Muscle of back (tissue), 13 donors: ENCODE measurements at places on chromosomes 4 and X. TPM values are rescaled to one million over a fixed set of nuclear protein-coding genes. Genes with fewer than 3 reads are reported as not detected.
A peak's percentile ranks its signal among the peaks of the same experiment; 100 is the strongest.

- DNase-seq = no peak
Observed at GRCh38 chr4:3414421-3415279, 27.1 kb upstream of the HGFAC start.

GAGE2A gene
- polyA plus RNA-seq = not detected

DNA sequence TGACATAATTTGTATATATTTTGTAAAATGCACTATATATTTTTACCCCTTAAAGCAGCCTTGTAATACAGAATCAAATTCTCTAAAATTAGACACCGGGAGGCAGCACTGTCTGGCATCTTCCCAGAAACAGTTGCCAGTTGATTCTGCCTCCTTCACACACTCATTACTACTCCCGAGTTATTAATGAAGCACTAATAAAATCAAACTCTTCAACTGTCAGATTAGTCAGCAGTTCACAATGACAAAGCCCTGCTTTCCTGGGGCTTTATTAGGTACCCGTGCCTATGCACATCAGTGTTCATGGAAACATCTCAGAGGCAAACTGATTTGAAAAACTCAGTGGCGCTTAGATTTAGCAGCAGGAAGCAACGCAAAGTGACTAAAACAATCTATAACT is 103.5 kb upstream of the VEGFC start:
- no peak for DNase-seq

DNA sequence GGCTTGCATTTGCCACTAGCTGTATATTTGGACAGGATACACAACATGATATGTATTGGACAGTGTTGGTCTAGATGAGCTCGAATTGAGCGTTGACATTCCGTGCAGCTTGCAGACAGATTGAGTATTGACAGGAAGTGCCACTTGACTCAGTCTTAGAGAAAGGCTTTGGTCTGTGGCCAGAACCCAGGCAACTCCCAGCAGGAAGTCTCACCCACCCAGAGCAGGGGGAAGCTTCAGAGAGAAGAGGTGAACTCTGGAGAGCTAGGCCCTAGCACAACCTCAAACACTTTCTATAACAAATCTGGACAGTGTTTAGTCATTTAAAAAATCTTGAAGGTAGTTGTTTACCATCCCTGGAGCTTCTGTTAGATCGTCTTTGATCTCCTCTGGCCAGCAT is 280.5 kb downstream of the FBXW7 start:
- DNase-seq = no peak

EPGN gene
- 0.75 TPM for polyA plus RNA-seq

DNA sequence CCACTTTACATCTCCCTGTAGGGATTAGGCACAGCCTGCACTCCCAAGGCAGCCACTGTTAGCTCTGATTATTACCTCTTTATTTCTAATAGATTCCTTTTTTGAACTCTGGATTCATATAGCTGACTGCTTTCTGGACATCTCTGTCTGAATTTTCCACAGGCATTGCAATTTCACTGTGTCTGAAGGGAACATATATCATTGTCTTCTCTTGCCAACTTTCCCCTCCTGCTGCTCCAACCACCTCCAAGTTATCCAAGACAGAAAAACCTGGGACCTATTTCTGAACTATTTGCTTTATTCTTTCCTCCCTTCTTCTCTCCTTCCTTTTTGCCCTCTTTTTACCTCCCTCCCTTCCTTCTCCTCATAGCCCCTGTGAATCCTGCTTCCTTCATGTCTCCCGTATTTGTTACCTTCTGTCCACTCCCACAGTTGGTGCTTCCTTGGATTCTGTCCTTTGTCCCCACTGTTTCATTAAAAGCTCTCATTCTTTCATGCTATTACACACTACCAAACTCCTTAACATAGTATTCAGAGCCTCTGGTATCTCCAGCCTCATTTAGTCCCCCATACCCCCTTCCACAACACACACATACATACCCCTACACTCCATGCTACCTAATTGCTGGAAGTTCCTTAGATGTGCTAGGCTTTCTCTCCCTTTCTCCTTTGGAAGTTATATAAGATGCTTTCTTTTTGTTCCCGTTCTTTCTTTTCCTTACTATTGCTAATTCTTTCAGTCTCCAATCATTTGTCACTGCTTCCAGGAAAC is 34.7 kb downstream of the FGF2 start:
- DNase-seq = peak; percentile 83

HSPA4L gene
- polyA plus RNA-seq = 150 TPM

DNA sequence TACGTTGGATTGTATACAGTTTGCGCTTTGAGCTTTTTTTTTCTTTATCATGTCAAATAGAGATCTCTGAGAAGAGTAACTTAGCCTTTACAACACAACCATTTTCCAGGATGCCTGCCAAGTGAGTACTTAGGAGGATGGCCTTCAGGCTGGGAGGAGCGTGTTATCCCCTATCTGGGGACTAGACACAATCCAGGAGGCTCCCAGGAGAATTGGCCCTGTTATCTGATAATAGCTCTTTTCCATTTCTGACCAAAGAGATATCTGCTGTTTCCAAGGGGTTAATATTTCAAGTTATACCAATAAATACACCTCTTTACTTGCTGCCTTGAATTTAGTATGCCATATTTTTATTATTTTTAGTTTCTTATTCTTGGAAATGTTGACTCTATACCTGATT is 169.5 kb upstream of the SMARCAD1 start:
- no peak for DNase-seq

GRCh38 chr4:154722262-154722661 is 21.5 kb upstream of the LRAT start:
- DNase-seq = no peak

OTUD5 gene
- polyA plus RNA-seq = 33.0 TPM

CENPVL2 gene
- not detected for polyA plus RNA-seq

UGT2B15 gene
- polyA plus RNA-seq = not detected

RTL9 gene
- polyA plus RNA-seq = 1.3 TPM

BOD1L1 gene
- polyA plus RNA-seq = 35.4 TPM

CYSLTR1 gene
- 8.2 TPM for polyA plus RNA-seq

DNA sequence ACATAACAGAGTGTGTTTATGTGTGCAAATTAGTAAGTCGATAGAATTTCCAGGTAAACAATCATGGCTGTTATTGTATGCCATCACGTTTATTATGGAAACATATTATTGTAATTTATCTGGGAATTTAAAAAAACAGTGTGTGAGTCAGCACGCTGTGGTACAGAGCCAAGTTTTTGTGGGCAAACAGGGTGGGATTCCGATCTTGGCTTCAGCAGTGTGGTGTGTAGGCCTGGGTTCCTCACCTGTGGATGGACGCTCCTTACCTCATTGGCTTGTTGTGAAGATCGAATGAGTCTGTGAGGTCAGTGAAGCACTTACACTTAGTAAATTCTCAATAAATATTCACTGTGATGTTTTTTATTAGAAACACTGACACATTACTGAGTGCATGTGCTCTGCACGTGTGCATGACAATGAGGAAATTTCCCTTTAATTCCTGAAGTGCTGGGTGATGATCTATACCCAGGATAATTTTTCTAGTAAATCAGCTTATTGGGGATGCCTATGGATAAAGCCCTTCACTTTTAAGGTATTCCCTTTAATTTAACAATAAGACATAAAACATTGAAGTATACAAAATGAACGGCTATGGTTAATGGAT is 36.4 kb downstream of the SLIT2 start:
- no peak for DNase-seq

DNA sequence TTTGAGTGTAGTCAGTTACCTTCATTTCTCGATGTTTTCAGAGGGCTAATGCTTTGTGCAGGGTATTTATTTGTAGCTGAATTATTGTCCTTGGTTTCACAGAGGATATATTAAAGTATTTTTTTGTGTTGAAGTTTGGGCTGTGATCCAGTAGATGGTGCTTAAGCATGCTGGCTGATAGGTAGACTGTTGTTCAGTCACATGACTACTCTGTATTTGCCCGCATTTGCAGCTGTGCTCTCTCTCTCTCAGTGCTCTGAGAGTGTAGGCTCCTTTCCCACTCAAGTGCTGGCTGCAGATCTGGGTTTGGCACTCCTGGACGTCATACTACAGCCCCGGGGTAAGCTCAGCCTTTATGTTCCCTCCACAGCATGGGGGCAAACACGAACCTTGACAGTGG is 21.7 kb downstream of the RAB40AL start:
- no peak for DNase-seq

DNA sequence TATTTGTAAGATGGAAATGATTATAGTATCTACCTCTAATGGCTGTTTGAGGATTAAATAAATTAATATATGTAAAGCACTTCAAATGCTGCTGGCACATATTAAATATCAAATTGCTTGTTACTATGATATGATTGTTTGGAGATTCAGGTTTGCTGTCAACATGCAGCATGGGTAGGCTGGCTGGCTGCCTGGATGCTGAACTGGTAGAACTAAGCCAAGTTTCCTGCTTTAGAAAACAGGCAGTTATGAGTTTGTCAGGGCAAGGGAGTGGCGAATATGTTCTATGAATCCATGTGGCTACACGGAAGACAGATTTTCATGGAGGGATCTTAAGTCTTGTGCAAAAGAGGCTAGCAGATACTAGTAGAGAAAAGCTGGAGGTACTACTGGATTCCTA is 239.6 kb downstream of the GBA3 start:
- no peak for DNase-seq

DNA sequence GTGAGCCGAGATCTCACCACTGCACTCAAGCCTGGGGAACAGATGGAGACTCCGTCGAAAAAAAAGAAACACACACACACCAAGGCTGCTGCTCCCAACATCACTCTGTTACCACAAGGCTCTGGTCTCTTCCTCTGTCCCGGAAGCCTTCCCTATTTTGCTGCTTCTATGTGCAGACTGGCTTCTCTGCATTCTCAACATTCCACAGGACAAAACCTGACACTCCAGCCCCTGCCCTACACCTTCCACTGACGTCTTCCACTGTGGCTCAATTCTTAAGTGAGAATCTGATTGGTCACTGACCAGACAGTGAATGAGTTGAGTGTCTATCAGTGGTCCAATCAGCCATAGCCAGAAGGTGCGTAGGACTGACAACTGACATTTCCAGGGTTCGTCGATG is 5.9 kb downstream of the ODAPH start:
- DNase-seq = no peak

FIP1L1 gene
- 38.9 TPM for polyA plus RNA-seq

- DNase-seq = no peak
Observed at GRCh38 chrX:136608295-136608933, 39.5 kb upstream of the CD40LG start.

- DNase-seq = peak; percentile 16
Observed at GRCh38 chr4:151324124-151324751, 1.2 kb downstream of the SH3D19 start.

TMPRSS11A gene
- not detected for polyA plus RNA-seq
